ENCODE measurements at places on chromosomes 1 and 21. TPM values are rescaled to one million over a fixed set of nuclear protein-coding genes. Genes with fewer than 3 reads are reported as not detected.

DNA sequence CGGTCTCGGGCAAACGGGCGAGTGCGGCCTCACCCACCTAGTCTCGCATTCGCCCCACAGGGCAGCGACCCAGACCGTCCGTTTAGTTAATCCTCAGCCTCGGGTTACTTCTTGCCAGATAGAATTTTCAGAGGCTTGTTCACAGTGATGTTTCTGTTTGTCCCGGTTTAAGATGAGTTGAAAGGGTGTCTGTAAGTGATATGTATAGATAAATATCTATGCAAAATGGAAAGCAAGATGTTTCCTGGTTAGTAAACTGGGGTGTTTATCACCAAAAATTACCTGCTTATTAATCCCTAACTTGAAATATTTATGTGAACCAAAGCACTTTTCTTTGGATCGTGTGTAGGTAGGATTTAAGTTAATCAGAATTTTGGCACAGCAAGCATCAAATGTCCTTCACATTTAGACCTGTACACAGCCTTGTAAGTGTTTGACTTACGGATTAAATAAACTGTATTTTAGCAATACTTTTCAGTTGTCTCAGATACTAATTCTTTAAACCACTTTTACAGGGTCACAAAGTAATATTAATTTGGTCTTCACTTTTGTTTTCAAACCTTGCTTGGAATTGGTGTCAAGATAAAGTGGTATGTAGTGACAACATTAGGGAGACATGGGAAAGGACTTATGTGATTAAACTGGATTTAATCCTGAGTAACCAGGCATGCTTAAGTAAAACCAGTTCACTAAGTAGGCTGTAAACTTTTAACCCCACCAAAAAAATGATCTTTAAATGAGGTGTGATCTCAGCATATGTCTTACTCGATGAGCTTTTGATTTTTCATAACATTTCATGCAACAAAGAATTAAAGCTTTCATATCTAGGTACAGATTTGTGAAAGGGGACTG is 914 bp downstream of the ZNF326 start:
- DNase-seq = no peak

DNA sequence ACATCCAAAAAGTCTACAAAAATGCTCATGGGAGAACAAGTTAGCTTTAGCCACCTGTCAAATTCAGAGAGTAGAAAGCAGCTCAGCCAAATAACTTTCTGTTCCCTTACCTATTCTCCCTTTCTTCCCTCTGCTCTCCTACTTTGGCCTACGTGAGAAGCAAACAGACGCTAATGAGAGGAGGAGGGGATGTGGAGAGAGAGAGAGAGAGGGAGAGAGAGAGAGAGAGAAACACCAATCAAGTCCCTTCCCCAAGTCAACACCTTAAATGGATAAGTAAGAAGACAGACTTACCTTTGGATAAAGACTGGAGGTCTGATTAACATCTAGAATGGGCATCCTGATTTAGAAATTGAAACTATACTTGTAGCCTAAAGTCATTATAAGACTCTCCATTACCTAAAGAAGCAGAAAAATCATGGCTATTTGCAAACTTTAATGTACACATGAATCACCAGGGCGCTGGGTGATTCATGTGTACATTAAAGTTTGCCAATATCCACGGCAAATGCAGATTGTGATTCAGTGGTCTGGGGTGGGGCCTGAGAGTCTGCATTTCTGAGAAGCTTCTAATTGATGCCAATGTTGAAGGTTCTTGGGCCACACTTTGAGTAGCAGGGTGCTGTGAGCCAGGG is 13.1 kb upstream of the DUSP12 start:
- no peak overlapping the region for H3K27ac ChIP-seq
- no peaks in the 10 kb centered on the region for H3K4me1 ChIP-seq
- H3K4me3 ChIP-seq = no peak overlapping the region

- H3K36me3 ChIP-seq = no peaks in the 10 kb centered on the region
- no peak for DNase-seq
- H3K4me3 ChIP-seq = no peak overlapping the region
- H3K4me1 ChIP-seq = no peaks in the 10 kb centered on the region
- no peak overlapping the region for H3K27ac ChIP-seq
Observed at GRCh38 chr1:172421974-172422604, 1.6 kb downstream of the C1orf105 start.

GRCh38 chr1:153697191-153698019 is 18.9 kb downstream of the NPR1 start:
- H3K36me3 ChIP-seq = no peaks in the 10 kb centered on the region
- no peak for DNase-seq
- no peak overlapping the region for H3K4me3 ChIP-seq

DNA sequence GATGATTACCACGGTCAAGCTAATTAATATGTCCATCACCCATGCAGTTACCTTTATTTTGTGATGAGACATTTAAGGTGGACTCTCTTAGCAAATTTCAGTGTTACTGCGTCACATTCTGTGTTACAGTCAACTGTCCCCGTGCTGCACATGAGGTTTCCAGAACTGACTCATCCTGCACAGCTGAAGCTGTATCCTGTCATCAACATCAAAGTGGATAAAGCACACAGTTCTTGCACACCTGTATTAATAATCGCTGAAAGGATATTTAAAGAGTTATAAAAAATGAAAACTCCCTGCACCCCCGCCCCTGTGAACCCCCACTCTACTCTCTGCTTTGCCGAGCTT is 3.4 kb upstream of the KRTAP10-5 start:
- no peak overlapping the region for H3K27ac ChIP-seq
- H3K4me3 ChIP-seq = no peak overlapping the region
- H3K27me3 ChIP-seq = no peaks in the 10 kb centered on the region
- DNase-seq = no peak
- H3K4me1 ChIP-seq = no peaks in the 10 kb centered on the region
- no peaks in the 10 kb centered on the region for H3K36me3 ChIP-seq

GRCh38 chr1:43305926-43306687 is 5.3 kb downstream of the TIE1 start:
- no peak overlapping the region for H3K4me3 ChIP-seq
- no peak for DNase-seq
- no peak overlapping the region for H3K27ac ChIP-seq

- no peaks in the 10 kb centered on the region for H3K27me3 ChIP-seq
- H3K4me1 ChIP-seq = no peaks in the 10 kb centered on the region
- no peak for DNase-seq
- H3K36me3 ChIP-seq = no peaks in the 10 kb centered on the region
Observed at GRCh38 chr1:164999146-164999545, 357.4 kb downstream of the LMX1A start.

- H3K36me3 ChIP-seq = no peaks in the 10 kb centered on the region
- DNase-seq = no peak
- H3K4me1 ChIP-seq = peaks cover 5% of the 10 kb centered on the region
- H3K27me3 ChIP-seq = no peaks in the 10 kb centered on the region
Observed at GRCh38 chr1:34781844-34782391, 904 bp downstream of the GJB3 start.

GRCh38 chr1:171179318-171180227 is 5.5 kb upstream of the FMO2 start:
- H3K36me3 ChIP-seq = no peaks in the 10 kb centered on the region
- DNase-seq = no peak
- H3K4me1 ChIP-seq = no peaks in the 10 kb centered on the region
- H3K27ac ChIP-seq = no peak overlapping the region

- no peaks in the 10 kb centered on the region for H3K36me3 ChIP-seq
- no peaks in the 10 kb centered on the region for H3K4me1 ChIP-seq
- peaks cover 7% of the 10 kb centered on the region for H3K27me3 ChIP-seq
- no peak overlapping the region for H3K27ac ChIP-seq
- DNase-seq = no peak
- no peak overlapping the region for H3K4me3 ChIP-seq
Observed at GRCh38 chr21:33025106-33025488, 638 bp upstream of the OLIG2 start.

GRCh38 chr1:231037585-231038517 is 2.2 kb downstream of the FAM89A start:
- no peak overlapping the region for H3K27ac ChIP-seq
- H3K27me3 ChIP-seq = no peaks in the 10 kb centered on the region
- no peak overlapping the region for H3K4me3 ChIP-seq
- H3K4me1 ChIP-seq = no peaks in the 10 kb centered on the region
- no peaks in the 10 kb centered on the region for H3K36me3 ChIP-seq

DNA sequence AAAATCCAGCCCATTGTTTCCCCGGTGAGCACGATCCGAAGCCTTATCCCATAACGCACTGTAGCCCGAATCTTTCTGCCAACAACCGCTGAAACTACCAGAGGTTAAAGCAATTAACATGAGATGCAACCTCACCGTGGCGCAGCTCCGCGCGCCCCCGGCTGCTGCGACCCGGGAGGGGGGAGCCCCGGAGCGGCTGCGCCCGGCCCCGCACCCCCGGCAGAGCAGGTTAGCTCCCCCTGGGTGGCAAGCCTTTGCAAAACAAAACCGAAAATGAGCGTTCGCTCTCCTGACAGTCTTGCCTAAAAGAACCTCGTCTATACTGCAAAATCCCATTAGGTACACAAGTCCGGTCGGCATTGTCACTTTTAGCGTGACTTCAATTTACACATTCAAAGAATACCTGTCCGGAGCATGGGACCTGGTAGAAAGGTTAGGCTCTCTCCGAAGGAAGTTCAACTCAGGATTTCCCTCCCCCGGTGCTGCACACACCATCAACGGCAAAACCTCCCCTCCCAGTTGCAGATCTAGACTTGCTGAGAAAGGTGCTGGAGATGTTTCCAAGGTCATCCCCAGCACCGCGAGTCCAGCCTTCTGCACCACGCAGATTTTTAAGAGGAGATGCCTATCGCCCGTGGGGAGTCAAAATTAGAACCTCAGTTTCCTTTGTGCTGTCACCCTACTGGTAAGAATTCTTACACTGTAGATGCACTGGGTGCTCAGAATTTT is 107.5 kb downstream of the ZNF281 start:
- H3K27ac ChIP-seq = peak overlapping the region; percentile 46
- peak overlapping the region; percentile 66 for H3K4me3 ChIP-seq
- no peaks in the 10 kb centered on the region for H3K27me3 ChIP-seq
- no peaks in the 10 kb centered on the region for H3K36me3 ChIP-seq
- no peak for DNase-seq
- H3K4me1 ChIP-seq = no peaks in the 10 kb centered on the region

- H3K4me3 ChIP-seq = no peak overlapping the region
- no peak for DNase-seq
- no peaks in the 10 kb centered on the region for H3K36me3 ChIP-seq
- no peak overlapping the region for H3K27ac ChIP-seq
- H3K27me3 ChIP-seq = peaks cover 11% of the 10 kb centered on the region
Observed at GRCh38 chr1:63326473-63327380, 4.4 kb downstream of the FOXD3 start.

DNA sequence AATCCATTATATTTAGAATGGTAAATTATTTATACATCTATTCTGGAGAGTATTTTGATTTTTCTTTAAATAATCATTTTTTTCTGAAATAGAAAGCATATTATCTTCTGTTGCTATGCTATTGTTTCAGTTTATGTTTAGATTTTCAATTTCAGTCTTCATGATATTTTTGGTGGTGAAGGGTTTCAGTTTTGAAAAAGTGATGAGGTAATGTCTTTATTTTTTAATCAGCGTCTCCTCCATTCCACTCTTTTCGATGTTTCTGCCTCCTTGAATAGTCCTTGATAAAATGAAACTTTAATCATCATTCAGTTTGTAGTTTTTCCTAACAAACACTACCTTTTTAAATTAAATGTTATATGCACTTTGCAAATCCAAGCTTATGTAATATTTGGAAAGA is 428.6 kb downstream of the PTPRC start:
- H3K27me3 ChIP-seq = no peaks in the 10 kb centered on the region
- H3K27ac ChIP-seq = no peak overlapping the region
- no peaks in the 10 kb centered on the region for H3K36me3 ChIP-seq
- no peaks in the 10 kb centered on the region for H3K4me1 ChIP-seq
- H3K4me3 ChIP-seq = no peak overlapping the region

- H3K36me3 ChIP-seq = no peaks in the 10 kb centered on the region
- no peaks in the 10 kb centered on the region for H3K27me3 ChIP-seq
- H3K27ac ChIP-seq = peak overlapping the region; percentile 77
- H3K4me1 ChIP-seq = no peaks in the 10 kb centered on the region
- no peak for DNase-seq
Observed at GRCh38 chr1:209768354-209768774, 12.5 kb downstream of the TRAF3IP3 start.

DNA sequence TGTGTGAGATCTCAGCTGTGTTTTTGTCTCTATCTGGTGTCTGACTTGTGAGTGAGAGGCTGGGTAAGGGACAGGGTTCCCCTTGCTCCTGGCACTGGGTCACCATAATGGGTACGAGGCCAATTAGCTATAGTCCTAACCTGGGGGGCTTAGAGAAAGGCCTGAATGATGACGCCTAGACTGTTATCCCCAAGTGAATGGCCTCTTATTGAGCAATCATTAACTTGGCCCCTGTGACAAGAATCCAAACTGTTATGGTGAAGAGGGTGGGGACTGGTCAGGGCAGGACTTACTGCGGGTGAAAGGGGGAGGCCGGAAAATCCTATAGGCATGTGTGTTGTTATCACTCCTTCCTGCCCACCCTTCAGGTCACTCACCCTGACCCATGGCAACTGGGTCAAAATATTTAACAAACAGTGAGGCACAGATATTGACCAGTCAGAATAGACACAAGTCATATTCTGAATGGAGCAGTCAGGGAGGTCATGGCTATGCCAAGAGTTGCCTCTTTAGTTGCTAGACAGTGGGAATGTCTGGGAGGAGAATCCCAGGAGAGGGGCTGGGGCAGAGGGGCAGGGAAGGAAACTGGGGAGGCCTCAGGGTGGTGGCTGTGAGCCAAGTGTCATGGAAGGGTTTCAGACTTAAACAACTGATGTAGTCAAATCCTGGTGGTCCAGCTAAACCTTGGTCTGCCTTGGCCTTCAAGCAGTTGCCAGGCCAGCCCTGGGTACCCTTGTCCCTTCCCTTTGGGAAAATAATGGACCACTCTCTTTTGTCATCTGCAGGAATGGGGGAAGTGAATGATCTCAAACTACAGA is 3.2 kb downstream of the NR0B2 start:
- H3K36me3 ChIP-seq = no peaks in the 10 kb centered on the region
- H3K4me3 ChIP-seq = no peak overlapping the region
- H3K27ac ChIP-seq = no peak overlapping the region
- no peak for DNase-seq
- no peaks in the 10 kb centered on the region for H3K27me3 ChIP-seq

GRCh38 chr1:246355411-246356230 is 151.5 kb downstream of the SMYD3 start:
- DNase-seq = no peak
- no peaks in the 10 kb centered on the region for H3K27me3 ChIP-seq
- H3K36me3 ChIP-seq = no peaks in the 10 kb centered on the region
- H3K4me1 ChIP-seq = no peaks in the 10 kb centered on the region
- H3K4me3 ChIP-seq = no peak overlapping the region
- H3K27ac ChIP-seq = no peak overlapping the region

DNA sequence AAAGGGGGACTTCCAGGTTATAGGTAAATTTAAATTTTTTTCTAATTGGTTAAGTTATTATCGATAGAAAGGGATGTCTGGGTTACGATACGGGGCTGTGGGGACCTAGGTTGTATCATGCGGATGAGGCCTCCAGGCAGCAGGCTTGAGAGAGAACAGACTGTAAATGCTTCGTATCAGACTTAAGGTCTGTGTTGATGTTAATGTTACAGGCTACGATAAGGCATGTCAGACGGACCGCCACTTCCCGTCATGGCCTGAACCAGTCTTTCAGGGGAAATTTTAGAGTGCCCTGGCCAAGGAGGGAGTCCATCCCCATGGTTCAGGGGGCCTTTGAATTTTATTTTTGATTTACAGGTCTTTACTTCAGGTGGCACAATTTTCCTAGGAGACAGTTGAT is 16.7 kb downstream of the ABCG1 start:
- no peak for DNase-seq
- no peaks in the 10 kb centered on the region for H3K27me3 ChIP-seq
- peak overlapping the region; percentile 88 for H3K27ac ChIP-seq
- H3K4me1 ChIP-seq = peaks cover 18% of the 10 kb centered on the region

ADAMTSL4 gene
- 31.8 TPM for total RNA-seq

OR6K3 gene
- not detected for total RNA-seq

ACBD3 gene
- total RNA-seq = 54.4 TPM

SHE gene
- total RNA-seq = 21.3 TPM

RGS4 gene
- not detected for total RNA-seq

ALG14 gene
- total RNA-seq = 1.2 TPM

PRAMEF18 gene
- total RNA-seq = not detected

ABCG1 gene
- total RNA-seq = 23.7 TPM

OR2L5 gene
- total RNA-seq = not detected

ARTN gene
- total RNA-seq = 1.8 TPM
